Activated CD4-positive, alpha-beta T cell treated with anti-CD3 and anti-CD28 coated beads for 48 hours (primary cell): ENCODE measurements at places on chromosomes 2 and 18.
A peak's percentile ranks its signal among the peaks of the same experiment; 100 is the strongest.

DNA sequence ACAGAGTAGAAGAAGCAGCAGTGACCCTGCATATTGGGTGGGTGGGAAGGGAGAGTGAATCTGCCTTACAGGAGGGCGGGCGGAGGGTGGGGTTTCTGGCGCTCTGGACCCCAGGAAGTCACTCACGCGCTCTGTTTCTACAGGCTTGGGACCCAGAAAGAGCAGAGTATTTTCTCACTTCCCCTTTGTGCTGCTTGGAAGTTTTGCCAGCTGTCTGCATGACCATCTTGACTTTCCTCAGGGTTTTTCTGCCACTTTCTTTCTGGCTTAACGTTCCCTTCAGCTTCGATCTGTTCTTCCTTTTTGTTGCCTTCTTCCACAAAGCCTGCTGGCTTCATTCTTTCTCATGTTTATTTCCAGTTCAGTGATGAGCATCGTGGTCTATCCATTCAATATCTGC is 383.1 kb downstream of the GALR1 start:
- DNase-seq, result no peak

DNA sequence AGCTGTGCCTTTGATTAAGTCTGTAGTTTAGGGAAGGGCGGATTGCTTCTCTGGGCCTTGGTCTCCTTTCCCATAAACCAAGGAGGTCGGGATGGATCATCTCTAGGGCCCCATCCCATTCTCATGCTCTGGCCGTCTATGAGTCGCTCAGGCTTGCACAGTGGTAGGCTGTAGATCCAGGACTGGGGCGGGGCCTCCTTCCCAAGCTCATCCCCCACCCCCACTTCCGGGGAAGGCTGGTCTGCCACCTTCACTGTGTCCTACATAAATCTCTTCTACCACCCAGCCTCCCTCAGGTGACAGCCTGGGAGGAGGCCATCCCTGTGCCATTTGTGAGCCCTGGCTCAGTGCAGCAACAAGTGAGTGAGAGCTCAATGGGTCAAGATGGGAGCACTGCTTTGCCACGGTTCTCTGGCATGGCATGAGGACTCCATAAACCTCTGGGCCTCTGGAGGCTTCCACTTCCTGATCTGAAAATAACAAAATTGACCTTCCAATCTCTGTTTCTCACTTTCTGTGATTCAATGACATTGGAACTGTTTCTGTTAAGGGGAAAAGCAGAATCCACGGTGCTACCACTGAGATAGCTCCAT is 68.5 kb downstream of the SUMO1 start:
- no peak for DNase-seq

- no peak for DNase-seq
These were observed 88.5 kb downstream of the TLK1 start for GRCh38 chr2:171072164-171072563.

GRCh38 chr2:176321916-176322315 is 52.7 kb downstream of the MTX2 start:
- no peak for DNase-seq

GRCh38 chr18:37514953-37515352 is 50.6 kb downstream of the CELF4 start:
- DNase-seq, result no peak

- no peak for DNase-seq
These were observed at the start of gene TOGARAM2 for GRCh38 chr2:28981016-28981441. TOGARAM2 (plus strand) TSS chr2:28981298; CDS start chr2:28994835, 13,537 bp downstream.

GRCh38 chr2:207176247-207176646 is 10.5 kb upstream of the KLF7 start:
- DNase-seq, result no peak

GRCh38 chr18:812376-813171 is 532 bp upstream of the YES1 start:
- DNase-seq, result peak; percentile 81

DNA sequence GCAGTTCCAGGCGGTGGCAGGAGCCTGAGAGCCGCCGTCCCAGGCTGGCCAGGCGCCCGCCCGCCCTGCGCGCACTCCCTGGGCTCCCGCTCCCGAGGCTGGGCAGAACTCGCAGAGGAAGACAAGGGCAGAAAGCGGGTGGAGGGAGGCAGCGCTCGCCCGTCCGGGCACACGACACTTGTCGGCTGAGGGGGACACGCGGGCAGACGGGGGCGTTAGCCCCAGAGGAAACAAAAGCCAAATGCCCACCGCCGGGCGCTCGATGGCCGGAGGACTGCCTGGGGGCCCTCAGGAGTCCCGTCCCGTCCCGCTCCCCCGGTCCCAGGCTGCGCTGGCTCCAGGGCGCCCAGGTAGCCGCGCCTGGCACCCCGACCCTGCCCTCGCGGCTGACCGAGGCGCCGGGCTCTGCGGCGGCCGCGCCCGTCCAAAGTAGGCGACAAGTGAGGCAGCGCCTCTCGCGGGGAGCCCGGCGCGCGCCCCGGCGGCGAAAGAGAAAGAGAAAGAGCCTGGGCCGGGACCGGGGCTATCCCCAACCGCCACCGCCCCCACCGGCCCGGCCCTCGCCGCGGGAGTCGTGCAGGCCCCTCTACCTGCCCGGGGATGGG is 491 bp downstream of the L3MBTL4 start:
- DNase-seq, result peak; percentile 55

DNA sequence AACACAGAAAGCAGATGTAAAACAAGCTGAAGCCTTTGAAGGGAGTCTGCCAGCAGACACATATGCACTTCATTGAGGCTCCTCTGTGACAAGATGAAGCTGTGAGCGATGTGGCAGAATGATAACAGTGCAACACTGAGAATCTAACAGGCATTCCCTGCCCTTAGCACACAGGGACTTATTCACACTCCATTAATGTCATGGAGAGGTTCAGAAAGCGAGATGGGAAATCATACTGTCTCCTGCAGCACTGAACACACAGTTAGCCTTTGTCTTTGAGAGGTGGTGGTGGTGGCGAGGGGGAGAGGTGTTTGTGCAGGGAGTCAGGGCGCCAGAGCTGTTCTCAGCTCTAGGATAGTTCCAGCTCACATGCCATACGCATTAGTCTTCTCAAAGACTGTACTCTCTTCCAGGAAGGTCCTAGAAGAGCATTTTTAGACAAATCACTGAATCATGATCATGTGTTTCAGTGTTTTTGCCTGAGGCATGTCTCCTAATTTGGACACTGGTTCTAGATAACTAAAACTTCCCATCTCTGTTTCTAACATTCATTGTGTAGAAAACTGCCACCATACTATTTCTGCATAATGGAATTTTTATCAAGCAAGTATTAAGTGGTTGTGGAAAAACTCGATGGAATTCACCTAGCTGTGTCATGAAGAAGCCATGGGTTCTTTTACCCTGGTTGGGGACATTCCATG is 93.5 kb upstream of the ITGB6 start:
- DNase-seq, result no peak

- DNase-seq, result no peak
These were observed 33.1 kb upstream of the YPEL5 start for GRCh38 chr2:30113617-30114293.

DNA sequence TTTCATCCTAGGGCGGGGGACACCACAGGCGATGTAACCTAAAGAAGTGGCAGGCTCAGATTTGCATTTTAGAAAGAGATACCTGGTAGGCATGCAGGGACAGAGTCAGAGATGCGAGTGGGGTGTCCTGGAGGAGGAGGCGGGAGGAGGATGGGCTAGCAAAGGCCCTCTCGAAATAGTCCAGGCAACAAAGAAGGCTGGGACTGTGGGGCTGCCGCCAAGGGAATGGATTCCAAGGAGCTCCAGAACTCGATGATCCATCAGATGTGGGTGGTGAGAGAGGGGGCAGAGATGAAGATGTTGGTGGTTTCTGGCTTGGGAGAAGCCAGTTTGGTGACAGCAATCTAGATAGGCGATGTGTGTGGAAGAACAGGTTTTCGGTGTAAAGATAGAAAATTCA is 12.5 kb upstream of the INPP5D start:
- DNase-seq, result no peak

- DNase-seq, result no peak
These were observed 82.0 kb downstream of the PHLPP1 start for GRCh38 chr18:62797329-62797728.

- DNase-seq, result no peak
These were observed 107.6 kb downstream of the STRN start for GRCh38 chr2:36858551-36859365.

DNA sequence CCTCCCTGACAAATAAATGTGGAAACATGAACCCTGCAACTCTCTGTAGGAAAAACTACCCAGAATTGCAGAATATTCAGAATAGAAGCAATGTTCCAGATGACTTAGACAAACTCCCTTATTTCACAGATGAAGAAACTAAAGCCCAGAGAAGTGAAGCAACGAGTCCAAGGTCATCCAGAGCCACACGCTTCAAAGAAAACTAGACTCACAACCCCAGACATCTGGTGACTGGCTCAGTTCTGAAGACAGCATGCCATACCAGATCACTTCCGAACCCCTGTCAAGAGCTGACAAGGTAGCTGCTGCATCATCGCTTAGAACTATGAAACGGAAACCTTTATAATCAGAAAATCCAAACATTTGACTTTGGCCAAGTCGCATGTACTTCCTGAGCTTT is 101.3 kb downstream of the PID1 start:
- no peak for DNase-seq

- DNase-seq, result no peak
These were observed 21.3 kb upstream of the BOD1L2 start for GRCh38 chr18:57125627-57126026.

- no peak for DNase-seq
These were observed 63.5 kb upstream of the TTN start for GRCh38 chr2:178870703-178871102.

DNA sequence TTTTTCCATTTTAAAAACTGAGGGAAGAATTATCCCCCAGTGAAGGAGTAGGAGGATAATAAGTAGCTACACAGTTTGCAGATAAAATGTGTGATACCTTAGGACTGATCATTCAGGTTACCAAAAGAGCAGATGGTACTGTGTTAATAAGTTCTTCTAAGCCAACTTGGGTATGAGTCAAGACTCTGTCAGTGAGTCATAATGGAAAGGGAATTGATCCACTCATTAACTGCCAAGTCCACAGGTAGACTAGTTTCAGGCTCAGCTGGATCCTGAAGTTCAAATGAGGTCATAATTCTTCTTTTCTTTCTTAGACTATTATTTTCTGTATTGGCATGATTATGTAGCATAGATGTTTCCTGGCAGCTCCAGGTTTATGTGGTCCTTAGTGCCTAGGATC is 142.4 kb upstream of the ALPP start:
- DNase-seq, result no peak

DNA sequence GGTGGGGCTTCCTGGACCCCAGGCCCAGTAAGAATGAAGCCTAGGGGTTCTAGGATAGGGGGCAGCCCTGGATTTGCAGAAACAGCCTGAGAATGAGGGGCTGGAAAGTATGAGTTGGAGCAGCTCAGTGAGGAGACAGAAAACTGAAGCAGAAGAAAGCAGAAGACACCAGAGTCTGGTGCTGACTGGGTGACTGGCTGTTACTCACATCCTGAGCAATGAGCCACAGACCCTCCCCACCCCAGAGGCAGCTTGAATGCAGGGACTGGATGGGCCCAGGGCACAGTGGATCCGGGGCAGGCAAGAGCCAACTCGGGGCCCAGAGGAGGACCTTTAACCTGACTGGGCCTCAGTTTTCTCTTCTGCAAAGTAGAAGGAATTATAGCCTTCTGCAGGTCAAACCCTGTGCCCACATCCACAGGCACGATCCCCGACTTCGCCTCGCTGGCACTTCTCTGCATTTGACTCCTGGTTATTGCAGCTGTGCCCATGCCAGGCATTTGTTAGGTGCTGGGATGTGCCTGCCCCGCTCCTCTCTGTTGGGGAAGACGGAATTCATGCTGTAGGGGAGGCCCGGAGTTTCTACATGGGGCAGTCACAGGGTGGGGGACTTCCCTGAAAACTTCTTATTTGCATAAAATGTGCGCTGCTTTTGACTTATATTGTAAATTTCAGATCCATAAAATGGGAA is 8.5 kb downstream of the STEAP3 start:
- peak; percentile 34 for DNase-seq

- no peak for DNase-seq
These were observed 36.1 kb downstream of the MROH2A start for GRCh38 chr2:233814056-233814835.
